ENCODE measurements at places on chromosomes 4 and X. TPM values are rescaled to one million over a fixed set of nuclear protein-coding genes. Genes with fewer than 3 reads are reported as not detected.
A peak's percentile ranks its signal among the peaks of the same experiment; 100 is the strongest.

SLITRK4 gene
- 2.5 TPM for total RNA-seq

DIAPH2 gene
- 24.6 TPM for total RNA-seq

DNA sequence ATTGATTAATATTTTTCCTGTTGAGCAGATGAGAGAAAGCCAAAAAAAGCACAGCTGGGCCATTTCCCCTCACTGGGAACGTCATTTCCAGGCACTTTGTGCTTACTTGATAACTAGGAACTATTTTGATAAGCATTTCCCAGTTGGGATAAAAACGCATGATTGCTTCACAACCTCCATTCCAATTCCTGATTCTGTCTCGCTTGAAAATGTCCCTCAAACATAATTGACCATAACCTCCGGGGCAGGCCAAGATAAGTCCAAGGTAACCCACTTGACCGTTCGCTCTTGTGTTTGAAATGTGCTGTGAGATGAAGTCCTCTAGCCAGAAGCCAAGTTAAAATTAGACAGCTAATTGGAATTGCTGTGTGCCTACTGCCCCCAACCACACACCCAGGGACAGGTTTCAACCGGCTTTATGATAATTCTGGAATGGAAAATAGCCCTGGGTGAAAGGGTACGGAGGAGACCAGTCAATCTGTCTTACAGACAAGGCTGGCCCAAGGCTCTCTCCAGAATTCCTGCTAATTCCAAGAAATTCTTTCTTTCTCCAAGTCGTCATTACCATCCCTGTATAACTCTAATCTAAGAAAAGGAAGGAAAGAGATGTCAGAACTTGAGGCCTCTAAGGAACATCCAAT lies 137.1 kb downstream of the MID1 start:
- no peak for DNase-seq

GRCh38 chr4:105453550-105454205 lies 20.2 kb downstream of the PPA2 start:
- no peak for DNase-seq

GRCh38 chrX:33273535-33273934 lies 62.2 kb upstream of the DMD start:
- no peak for DNase-seq

DNA sequence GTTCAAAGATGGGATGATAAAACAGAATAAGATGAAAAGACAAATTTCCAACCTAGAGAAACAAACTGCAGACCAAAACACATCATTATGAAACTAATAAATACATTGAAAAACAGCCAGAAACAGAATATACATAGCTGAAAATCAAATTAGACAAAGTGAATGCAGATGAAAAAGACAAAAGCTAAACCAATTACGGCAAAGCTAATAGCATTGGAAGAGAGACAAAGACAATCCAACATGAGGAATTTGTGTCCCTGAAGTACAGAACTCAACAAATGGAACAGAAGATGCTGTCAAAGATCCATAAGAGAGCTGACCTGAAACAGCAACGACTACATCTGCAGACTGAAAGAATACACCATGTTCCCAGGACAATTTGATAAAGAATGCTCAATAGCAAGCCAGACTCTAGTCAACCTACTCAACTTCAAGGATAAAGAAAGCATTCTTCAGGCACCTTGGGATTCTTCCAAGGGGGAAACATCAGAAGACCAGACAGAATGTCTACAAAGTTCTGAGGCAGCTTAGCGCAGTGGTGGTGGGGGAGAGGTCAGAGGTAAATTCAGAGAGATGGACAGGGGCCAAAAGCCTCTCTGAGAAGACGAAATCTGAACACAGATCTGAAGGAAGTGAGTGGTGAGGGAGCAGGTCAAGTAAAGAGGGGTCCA lies 27.4 kb upstream of the IRAK1 start:
- no peak for DNase-seq

GRCh38 chrX:68710870-68711576 lies 63.6 kb downstream of the STARD8 start:
- DNase-seq = peak; percentile 77

DNA sequence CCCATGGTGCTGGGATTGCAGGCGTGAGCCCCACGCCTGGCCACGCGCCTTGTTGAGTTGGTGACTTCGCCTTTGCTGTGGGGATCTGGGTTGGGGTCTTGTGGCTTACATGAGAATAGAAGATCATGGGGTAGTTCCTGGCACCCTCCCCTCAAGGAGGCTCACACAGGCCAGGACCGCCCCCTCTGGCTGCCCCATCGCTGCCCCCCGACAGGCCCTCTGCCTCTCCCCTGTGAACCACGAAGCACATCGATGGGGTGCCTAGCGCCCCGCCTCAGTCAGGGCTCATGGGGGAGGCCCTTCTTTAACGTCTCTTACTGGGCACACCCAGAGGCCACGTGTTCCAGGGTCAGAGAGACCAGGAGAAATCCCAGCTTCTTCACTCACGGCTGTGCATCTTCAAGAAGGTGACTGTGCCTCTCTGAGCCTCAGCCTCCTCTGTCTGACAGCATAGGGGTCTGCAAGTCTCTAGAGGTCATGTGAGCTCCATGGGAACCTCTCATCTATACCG lies 23.6 kb upstream of the SPON2 start:
- peak; percentile 63 for DNase-seq

GRCh38 chr4:108010167-108010566 lies 20.5 kb downstream of the HADH start:
- no peak for DNase-seq

DNA sequence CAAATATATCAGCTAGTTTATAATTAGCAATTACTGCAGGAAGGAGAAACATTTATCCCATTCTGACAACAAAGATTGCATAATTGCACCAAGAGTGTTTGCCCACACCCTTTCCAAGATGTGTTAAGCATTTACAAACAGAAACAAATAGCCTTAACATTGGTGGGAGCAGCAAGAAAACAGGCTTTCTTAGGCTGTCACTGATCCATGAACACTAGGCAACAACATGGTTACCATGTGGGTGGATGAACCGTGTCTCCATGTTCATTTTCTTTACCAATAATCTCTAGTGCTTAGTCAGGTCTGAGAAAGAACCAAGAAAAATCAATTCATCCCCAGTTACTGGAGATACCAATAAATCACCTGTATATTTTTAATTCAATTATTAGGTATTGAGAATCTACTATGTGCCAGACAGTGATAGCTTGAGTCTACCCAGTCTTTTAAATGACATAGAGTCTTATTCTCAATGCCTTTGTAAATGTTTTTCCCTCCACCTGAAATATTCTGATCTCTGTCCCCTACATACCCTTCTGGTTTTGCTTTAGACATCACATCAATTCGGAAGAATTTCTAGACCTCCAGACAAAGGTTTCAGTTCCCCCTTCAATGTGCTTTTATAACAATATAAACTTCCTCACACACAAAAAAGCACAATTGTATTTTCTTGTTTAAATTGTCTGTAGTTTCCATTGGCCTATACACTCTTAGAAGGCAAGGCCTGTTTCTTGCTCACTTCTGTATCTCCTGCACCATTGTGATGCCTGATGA lies 286.6 kb downstream of the PPP1R2C start:
- DNase-seq = no peak

DNA sequence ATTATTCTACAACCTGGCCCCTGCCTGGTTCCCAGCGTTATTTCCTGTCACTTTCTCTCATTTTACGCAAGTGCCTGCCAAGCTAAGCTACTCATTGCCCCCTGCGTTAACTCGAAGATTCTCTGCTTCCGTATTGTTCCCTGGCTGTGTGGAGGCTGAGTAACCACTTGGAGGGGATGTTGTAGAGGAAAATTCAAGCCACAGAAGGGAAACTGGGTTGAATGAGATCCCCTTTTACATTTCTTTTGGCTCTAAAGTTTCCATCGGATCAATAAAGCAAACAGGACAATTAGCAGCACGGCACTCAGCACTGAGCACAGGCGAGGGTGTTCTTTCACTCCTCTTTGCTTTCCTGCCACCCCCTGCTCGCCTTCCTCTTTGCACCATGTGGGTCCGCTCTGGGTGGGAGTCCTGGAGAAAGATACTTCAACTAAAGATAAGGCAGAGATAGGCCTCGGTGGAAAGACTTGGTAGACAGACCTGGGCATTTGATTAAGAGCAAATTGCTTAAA lies 4.2 kb upstream of the TMSB4X start:
- DNase-seq = no peak

All from sigmoid colon (tissue), 7 donors.